Stimulated activated CD8-positive, alpha-beta memory T cell treated with anti-CD3 and anti-CD28 coated beads, Interleukin-2, amount 100 ng/mL, for 48 hours (primary cell): ENCODE measurements at places on chromosomes 5 and 9.
A peak's percentile ranks its signal among the peaks of the same experiment; 100 is the strongest.

DNA sequence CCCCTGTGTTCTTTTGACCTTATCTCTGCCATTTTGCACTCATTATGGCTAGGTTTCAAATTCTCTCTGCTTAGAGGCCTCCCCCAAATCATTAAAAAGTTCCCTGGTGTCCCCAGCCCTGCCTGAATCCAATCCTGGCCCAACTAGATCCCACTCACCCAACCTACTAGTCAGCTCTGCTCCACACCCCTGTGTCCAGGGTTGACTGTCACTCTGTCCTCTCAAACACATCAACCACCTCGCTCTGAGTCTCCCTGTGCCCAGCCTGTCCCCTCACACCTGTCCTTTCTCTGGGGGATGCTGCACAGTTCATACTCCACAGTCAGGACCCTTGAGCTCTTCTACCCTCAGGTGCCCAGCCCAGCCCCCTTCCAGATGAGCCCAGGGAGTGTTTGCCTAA lies 154.2 kb upstream of the SV2C start:
- no peak for DNase-seq

GRCh38 chr9:137988051-137988450 lies 110.5 kb downstream of the CACNA1B start:
- DNase-seq: no peak

- DNase-seq: no peak
These were observed 87.7 kb downstream of the AUH start for GRCh38 chr9:91273853-91274552.

GRCh38 chr5:146025114-146025680 lies 80.2 kb downstream of the PLAC8L1 start:
- no peak for DNase-seq

GRCh38 chr9:107705521-107705920 lies 216.0 kb upstream of the KLF4 start:
- no peak for DNase-seq

DNA sequence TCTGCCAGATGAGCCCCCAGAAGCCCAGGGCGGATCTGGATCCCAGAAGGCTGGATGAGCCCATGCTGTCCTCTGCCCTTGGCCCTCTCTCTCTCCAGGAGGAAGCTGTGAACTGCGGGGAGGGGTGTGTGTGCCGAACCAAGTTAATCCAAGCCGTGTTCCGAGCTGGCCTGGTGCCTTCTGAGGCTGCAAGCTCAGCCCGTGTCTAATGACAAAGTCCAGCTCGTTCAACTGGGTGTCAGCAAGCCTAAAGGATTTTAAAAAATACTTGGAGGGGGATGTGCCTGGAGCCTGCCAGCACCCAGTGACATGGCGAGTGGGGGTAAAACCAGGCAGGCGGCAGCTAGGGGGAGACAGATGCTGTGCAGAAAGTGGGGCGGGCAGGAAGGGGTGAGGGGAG lies 8.0 kb downstream of the STC2 start:
- no peak for DNase-seq

DNA sequence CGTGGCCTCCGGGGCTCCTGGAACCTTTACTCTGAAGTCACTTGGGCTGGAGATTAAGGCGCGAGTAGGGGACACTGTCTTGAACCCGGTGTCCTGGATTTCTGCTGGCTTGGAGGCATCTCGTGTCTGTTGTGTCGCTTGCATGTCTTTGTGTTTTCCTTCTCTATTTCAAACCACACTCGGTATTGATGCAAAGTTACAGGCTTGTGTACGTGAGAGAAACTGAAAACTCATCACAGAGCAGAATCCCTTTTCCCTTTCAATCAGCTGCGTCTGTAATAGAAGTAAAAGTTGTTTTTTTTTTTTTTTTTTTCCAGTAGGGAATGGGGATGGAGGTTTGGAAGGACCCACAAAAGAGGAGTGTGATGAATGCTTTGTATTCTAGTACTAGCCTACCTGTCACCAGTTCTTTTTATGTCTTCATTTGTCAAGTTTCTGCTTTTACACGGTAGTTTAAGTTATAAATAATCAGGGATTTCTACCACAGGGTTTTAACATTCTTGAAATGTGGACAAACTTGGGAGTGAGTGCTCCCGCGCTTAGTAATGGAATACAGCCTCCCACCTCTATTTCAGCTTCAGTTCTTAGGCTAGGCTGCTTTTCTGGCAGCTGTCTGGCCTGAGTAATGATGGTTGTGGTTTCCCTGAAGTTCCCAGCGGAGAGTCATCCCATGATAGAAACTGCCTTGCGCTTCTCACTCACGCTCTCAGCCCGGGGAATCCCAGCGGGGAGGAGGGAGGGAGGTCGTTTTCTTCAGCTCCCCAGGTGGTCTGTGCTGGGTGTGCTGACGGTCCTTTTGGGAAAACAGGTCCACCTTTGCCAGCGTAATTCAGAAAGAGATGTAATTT lies 763 bp downstream of the TJP2 start:
- peak; percentile 32 for DNase-seq

- no peak for DNase-seq
These were observed 17.0 kb upstream of the ICE1 start for GRCh38 chr5:5405441-5405840.
